ENCODE measurements at places on chromosomes 5 and 9. TPM values are rescaled to one million over a fixed set of nuclear protein-coding genes. Genes with fewer than 3 reads are reported as not detected.
A peak's percentile ranks its signal among the peaks of the same experiment; 100 is the strongest.

- no peak for DNase-seq
Measured at GRCh38 chr9:5893591-5894236, 3.0 kb downstream of the MLANA start.

DNA sequence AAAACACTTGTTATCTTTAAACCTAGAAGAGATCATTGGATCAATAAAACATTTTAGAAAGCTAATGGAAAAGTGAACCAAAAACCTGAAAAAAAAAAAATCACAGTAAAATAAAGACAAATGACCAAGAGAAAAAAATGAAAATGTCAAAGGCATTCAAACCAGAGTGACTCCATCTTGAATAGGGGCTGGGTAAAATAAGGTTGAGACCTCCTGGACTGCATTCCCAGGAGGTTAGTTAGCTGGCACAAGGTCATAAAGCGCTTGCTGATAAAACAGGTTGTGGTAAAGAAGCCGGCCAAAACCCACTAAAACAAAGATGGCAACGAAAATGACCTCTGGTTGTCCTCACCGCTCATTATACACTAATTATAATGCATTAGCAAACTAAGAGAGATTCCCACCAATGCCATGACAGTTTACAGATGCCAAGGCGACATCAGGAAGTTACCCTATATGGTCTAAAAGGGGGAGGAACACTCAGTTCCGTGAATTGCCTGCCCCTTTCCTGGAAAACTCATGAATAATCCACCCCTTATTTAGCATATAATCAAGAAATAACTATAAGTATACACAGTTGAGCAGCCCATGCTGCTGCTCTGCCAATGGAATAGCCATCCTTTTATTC, 116.7 kb upstream of the NEK6 start:
- no peak for DNase-seq

Gene INSYN2B
- 2.9 TPM for total RNA-seq

- DNase-seq, result no peak
Measured at GRCh38 chr5:99272576-99272975, 343.8 kb upstream of the CHD1 start.

DNA sequence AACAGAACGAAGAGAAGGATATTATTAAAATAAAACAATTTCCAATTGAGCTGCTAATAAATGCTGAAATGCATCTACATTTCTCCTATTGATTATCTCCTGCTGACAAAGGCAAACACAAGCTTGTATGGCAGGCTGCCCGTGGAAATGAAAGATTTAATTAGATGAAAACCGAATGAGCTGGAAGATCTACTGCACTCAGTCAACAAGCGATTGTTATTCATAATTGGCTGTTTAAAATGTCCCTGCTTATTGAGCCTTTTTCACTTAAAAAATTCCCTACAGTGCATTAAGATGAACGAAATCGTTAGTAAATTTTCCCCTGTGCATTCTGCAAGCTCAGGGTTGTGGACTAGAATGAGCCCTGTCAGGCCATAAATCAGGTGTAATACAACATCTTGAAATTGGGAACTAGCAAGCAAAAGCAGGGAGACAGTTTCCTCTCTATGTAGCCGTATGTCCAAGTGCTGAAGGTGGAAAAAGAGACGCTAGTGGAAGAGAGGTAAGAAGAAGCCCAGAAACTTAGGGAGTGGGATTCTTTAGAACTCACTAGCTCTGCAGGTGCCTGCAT, 28.5 kb upstream of the KIF4B start:
- DNase-seq, result no peak

DNA sequence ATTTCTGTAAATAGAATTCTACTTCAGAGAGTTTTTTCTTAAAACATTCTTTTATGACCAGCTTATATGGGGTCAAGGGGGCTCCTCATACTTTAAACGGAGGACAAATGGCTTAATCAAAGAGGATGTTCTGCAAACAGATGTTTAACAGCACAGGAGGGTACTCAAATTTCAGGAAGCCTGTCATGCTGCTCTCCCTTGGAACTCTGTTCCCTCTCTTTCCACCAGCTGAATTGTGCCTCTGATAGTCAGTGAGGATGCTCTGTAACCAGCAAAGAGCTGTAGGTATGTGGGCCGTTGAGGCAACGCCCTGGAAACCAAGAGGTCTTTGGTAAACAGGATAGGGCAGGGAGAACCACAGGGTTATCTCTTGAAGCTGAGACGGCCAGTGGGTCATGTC, 161.1 kb downstream of the C5orf15 start:
- DNase-seq, result no peak

Gene INSL4
- total RNA-seq, result not detected

Gene DMRT3
- total RNA-seq, result not detected

DNA sequence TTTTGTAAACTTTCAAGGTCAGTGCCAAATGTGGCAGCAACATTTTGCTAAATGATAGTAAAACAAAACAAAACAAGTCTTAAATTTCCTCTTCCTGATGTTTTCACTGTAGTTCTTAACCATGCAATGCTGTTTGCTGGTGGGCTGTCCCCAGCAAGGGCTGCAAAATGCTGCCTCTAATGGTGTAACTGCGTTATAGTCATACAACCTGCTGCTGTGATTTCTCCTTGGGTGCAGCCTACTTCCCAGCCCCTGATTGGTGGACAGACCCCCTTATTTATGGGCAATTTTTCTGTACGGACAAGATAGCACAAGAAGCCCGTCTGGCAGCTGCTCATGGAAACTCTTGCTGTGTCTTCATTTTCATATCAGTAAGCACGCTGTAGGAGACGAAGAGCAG, 26.6 kb upstream of the PIP5K1B start:
- no peak for DNase-seq

Gene AK8
- total RNA-seq, result 0.09 TPM

- no peak for DNase-seq
Measured at GRCh38 chr5:139104577-139105276, 93.4 kb downstream of the SIL1 start.

Gene DOK3
- total RNA-seq, result 2.0 TPM

DNA sequence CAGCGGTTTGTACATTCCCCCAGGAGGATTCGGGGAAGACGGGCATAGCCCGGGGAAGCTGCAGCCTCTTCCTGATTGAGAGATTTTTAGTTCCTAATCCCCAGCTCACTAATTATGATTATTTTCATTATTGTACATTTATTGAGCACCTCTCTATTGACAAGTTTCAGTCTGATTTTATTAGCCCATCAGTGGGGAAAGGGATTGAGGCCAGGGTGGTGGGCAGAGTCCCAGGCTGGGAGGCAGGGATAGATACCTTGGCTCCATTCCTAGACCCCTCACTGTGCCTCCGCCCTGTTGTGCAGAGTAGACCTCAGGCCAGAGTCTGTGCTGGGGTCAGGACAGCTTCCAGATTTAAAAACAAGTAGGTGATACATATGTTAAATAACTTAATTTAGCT, 27.2 kb downstream of the TCOF1 start:
- no peak for DNase-seq

GRCh38 chr5:38426986-38427950, 129.2 kb downstream of the LIFR start:
- DNase-seq, result peak; percentile 41

- DNase-seq, result no peak
Measured at GRCh38 chr5:8333977-8334376, 465.0 kb downstream of the MTRR start.

Gene IL33
- total RNA-seq, result 11.8 TPM

DNA sequence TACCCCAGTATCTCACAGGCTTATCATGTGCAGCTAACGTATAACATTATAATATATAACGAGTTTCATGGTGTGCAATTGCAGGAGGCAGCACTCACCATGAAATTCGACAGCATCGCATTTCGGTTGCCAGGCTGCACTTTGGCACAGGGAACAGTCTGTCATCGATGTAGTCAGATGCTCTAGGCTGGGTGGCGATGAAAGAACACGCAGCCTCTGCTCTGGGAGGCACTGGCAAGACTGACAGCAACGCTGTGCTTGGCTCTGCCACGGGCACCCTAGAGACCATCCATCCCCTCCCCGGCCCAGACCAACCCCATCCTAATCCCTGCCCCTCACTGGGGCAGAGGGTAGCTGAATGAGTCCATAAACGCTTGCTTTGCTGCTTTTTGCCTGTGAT, 290.8 kb downstream of the MED10 start:
- no peak for DNase-seq

DNA sequence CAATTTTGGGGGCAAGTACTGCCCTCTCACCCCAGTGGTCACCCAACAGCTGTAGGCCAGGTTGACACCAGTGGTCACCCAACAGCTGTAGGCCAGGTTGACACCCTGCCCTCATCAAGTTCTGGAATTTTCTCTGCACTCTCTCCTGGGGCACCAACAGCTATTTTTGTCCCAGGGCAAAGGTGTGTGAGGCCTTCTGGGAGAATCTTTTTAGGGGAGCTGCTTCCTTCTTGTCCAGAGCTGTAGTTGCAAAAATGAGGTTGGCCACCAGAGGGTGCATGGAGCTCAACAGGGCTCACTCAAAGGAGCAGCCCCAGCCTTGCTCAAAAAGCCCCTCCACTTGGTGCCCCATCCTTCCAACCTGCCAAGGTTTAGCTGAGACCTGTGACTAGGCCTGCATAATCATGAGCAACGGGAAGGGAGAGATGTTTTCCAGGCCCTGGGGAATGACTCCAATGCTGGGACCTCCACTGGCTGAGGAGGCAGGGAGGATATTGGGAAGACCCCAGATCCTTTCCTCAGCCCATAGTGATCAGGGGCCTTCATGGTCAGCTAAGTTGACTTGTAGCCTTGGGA, 10.6 kb upstream of the P4HA2 start:
- DNase-seq, result peak; percentile 85

GRCh38 chr9:121050128-121050988, at the start of gene C5:
TSS of gene C5 (minus strand) at chr9:121050275. CDS start at chr9:121050246, 29 bp downstream.
- no peak for DNase-seq

GRCh38 chr9:86193088-86193487, 66.4 kb downstream of the C9orf153 start:
- no peak for DNase-seq

DNA sequence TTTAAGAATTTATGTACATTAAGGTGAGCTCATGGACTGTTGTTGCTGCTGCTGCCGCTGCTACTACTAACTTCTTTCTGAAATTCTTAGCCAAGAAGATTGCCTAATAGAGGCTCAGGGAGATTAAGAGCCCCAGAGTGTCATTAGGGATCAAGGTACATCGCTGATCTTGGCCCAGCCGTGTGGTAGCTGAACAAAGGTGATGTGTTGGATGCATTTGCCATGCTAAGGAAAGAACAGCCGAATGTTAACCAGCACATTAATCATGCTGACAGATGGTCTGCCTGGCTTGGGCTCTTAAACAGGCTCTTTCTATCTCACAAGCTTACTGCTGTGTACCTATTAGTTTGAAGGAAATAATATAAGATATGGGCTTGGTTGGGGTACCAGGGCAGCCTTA, 137.1 kb downstream of the KCTD16 start:
- DNase-seq, result no peak

Gene ZNF189
- 31.3 TPM for total RNA-seq

DNA sequence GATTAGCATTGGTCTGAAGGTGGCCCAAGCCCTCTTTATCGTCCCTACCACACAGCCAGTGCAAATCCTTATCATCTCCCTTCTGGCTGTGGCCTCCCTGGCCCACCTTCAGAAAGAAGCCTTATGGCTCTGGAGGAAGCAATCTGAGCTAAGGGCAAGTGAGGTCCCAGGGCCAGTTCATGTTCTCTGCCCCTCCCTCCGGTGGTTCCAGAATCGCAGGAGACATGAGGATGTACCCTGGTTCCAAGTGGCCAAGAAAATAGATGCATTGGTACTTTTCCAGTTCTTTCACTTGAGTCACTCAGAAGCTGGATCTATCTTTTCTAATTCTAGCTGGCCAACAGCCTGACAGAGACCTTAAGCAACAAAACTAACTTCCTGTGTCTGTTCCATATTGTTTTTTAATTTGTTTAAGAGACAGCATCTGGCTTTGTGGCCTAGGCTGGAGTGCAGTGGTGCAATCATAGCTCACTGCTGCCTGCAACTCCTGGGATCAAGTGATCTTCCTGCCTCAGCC, 60.7 kb downstream of the LHFPL2 start:
- DNase-seq, result no peak

- no peak for DNase-seq
Measured at GRCh38 chr9:101930783-101931182, 192.3 kb upstream of the GRIN3A start.

- DNase-seq, result no peak
Measured at GRCh38 chr9:34773306-34773910, 63.5 kb upstream of the CCL21 start.

Gene DIPK1B
- total RNA-seq, result 238 TPM

DNA sequence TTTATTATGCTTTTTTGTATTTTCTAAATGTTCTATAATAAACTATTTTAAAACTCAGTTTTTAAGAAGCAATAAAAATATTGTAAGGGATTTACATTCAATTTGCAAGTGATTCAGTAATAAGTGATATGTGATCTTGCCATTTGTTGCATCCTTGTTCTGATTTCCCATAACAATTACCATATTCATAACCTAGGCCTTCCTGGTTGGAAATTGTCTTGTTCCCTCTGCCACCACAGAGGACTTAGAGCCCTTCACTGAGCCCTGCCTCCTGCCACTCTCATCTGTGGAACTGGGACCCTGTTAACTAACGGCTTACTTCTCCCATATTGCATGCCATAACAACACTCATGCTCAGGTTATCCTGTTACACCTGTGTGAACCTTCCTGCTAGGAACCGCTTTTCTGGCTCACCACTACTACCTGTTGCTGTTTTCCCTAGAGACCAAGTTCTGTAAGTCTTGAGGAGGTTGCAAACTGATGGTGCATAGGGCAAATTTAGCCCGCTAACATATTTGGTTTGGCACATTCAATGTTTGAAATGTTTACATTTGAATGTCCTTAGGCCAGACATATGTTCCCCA, 32.9 kb upstream of the DTWD2 start:
- no peak for DNase-seq

Gene RNF20
- total RNA-seq, result 42.5 TPM

Gene NTRK2
- 0.05 TPM for total RNA-seq

DNA sequence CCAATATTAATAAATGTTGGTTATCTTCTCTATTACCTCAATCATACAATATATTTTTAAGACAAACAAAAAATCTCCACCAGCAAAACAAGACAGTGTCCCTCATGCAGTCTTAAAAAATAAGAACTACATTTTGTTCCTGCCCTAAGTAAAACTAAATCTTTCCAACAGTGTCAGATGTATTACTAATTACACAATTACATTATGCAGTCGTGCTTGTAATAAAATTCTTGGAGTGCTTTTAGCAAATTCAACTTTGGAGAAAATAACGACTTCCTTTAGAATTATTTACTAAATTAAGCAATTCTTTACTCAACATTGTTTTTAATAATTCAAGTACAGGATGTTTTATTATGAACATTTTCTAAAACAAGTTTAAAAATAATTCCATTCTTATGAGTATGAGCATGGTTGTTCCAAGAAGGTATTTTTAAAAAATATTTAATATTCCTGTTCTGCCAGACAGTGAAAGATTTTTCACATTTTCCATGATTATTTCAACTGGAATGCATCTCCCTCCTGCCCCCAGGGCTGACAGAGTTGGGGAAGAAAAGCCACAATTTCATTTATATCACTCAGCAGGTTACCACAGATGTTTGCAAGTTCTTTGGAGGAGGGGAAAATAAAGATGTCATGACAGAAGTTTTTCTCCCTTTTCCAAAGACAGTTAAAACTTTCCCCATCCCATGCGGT, 137.9 kb downstream of the FAM114A2 start:
- DNase-seq, result no peak

Gene ELAVL2
- 0.47 TPM for total RNA-seq

Gene TRIM7
- total RNA-seq, result 5.2 TPM

All from dermis blood vessel endothelial cell (primary cell).